ENCODE measurements at places on chromosomes 1 and 21. TPM values are rescaled to one million over a fixed set of nuclear protein-coding genes. Genes with fewer than 3 reads are reported as not detected.

DNA sequence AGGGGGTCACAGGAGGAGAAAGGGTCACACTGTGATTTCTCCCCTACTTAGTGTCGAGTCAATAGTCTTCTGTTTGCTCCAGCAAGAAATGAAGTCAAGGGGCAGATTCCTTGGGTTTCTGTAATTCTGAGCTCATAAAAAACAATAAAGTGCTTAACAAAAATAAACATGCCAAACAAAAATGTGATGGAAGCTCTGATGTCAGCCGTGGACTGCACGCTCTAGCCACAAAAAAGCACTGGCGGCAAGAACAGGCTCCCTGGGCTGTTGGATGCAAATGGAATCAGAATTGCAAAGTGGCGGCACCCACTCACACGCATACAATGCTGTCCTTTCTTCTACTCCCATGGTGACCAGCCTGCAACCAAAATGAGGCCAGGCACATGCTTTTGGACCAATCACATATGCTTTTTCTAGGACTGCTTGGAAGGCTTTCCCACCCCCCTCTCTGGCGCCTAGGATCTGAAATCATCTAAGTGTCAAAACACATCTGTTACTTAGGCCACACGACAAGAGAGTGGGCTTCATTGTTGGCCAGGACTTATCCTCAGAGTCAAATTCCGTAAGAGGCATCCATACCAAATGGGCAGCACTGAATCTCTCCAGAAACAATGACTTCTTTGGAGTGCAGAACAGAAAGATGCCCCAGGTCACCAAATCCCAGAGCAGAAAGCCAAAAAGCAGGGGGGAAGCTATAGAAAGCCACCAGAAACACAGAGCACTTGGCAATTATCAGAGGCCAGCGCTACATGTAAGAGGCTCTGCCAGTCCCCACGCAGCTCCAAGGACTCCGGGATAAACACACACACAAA lies 9.2 kb downstream of the C1orf198 start:
- peak overlapping the region; percentile 69 for H3K27ac ChIP-seq
- H3K36me3 ChIP-seq = no peaks in the 10 kb centered on the region
- peaks cover 55% of the 10 kb centered on the region for H3K4me1 ChIP-seq
- H3K27me3 ChIP-seq = no peaks in the 10 kb centered on the region
- no peak overlapping the region for H3K4me3 ChIP-seq

DNA sequence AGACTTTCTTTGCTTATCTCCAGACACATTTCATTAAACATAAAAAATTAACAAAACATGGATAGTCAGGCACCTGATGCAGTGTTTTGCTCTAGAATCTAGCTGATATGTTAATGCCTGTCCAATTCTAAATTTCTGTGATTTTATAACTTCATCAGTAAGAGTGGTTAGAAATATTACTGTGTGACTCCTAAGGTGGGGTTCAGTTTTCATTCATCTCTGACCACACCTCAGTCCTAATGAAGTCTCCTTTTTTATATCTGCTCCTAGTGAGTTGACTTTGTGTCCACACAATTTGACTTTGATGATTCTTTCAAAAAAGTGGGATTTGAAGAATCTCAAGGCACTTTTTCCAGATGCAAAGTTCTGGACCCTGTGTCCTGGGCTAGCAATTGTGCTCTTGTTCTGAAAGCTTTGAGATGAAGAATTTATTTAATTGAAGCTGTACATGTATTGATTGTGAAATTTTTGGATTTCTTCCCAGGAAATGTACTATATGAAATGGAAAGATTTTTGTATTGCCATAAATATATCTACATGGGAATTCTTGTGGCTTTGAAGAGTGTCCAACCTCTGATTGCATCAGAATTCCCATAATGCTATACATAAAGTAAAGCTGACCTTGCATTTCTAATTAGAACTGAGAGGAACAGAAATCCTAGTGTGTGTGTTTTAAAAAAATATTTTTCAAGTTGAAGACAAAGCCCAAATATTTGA lies 111.2 kb downstream of the GIPC2 start:
- H3K27ac ChIP-seq = no peak overlapping the region
- H3K4me1 ChIP-seq = peaks cover 14% of the 10 kb centered on the region
- H3K36me3 ChIP-seq = no peaks in the 10 kb centered on the region
- no peak overlapping the region for H3K4me3 ChIP-seq
- DNase-seq = no peak

GRCh38 chr1:86396498-86396890 lies 371 bp upstream of the ODF2L start:
- H3K36me3 ChIP-seq = no peaks in the 10 kb centered on the region
- H3K4me1 ChIP-seq = peaks cover 5% of the 10 kb centered on the region
- H3K27me3 ChIP-seq = peaks cover 16% of the 10 kb centered on the region
- peak overlapping the region; percentile 91 for H3K4me3 ChIP-seq

DNA sequence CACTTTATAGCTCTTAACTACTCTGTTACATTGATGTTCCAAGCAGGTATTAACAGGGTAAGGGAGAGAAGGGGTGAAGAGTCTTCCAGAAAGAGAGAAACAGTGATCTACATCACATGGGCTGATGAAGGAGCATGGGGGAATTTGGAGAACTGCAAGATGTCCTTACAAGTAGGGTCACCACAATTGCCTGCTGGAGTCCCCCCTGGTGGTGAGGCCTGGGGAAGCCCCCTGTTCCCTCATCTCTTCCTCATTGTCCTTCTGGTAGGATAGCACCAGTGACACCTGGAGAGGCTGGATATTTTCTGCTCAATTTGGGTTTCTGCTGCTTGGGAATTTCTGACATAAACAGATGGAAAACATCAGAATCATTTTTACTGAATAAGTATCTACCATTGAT lies 126.6 kb downstream of the RUNX1 start:
- H3K27me3 ChIP-seq = no peaks in the 10 kb centered on the region
- H3K4me1 ChIP-seq = no peaks in the 10 kb centered on the region
- H3K4me3 ChIP-seq = no peak overlapping the region

DNA sequence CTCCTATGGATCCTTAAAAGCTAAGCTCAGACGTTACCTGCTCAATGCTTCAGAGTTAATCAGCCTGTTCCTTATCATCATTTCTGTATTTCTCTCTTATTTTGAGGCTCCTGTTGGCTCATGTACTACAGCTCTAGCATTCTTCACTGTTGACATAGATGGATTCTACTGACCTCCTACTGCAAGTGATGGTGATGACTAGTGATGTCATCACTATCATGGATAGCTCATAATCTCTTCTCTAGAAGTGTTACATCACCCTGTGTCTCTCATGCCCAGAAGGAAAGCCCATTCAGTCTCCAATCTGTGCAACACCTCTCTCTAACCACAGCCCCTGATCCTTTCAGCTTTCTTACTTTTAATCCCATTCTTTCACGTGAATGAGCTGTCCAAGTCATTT lies 168.2 kb upstream of the DPT start:
- no peaks in the 10 kb centered on the region for H3K36me3 ChIP-seq
- no peak overlapping the region for H3K4me3 ChIP-seq
- DNase-seq = no peak
- H3K4me1 ChIP-seq = no peaks in the 10 kb centered on the region

- no peak overlapping the region for H3K4me3 ChIP-seq
- H3K27ac ChIP-seq = no peak overlapping the region
- no peaks in the 10 kb centered on the region for H3K27me3 ChIP-seq
- peaks cover 7% of the 10 kb centered on the region for H3K4me1 ChIP-seq
- no peak for DNase-seq
These were observed 138.5 kb downstream of the LRIG2 start for GRCh38 chr1:113211467-113211866.

- H3K4me1 ChIP-seq = peaks cover 5% of the 10 kb centered on the region
- H3K27ac ChIP-seq = no peak overlapping the region
- H3K27me3 ChIP-seq = peaks cover 86% of the 10 kb centered on the region
These were observed 13.3 kb downstream of the CDKN2C start for GRCh38 chr1:50983219-50983802.

- peak; percentile 68 for DNase-seq
- H3K4me3 ChIP-seq = no peak overlapping the region
- no peak overlapping the region for H3K27ac ChIP-seq
- no peaks in the 10 kb centered on the region for H3K27me3 ChIP-seq
- H3K36me3 ChIP-seq = no peaks in the 10 kb centered on the region
These were observed 47.7 kb downstream of the UTP25 start for GRCh38 chr1:209875515-209875914.

Gene AMY1C
- total RNA-seq = not detected

Gene LRRN2
- 1.9 TPM for total RNA-seq

Measured in neural progenitor cell (in vitro differentiated cells).